Progenitor cell of endocrine pancreas (in vitro differentiated cells): ENCODE measurements at places on chromosomes 16 and 17. TPM values are rescaled to one million over a fixed set of nuclear protein-coding genes. Genes with fewer than 3 reads are reported as not detected.

The TPSG1 gene
- total RNA-seq = not detected in 2 replicates

- peak; percentile 39 for DNase-seq
These were observed 1.3 kb upstream of the SOCS1 start for GRCh38 chr16:11257131-11257938.

DNA sequence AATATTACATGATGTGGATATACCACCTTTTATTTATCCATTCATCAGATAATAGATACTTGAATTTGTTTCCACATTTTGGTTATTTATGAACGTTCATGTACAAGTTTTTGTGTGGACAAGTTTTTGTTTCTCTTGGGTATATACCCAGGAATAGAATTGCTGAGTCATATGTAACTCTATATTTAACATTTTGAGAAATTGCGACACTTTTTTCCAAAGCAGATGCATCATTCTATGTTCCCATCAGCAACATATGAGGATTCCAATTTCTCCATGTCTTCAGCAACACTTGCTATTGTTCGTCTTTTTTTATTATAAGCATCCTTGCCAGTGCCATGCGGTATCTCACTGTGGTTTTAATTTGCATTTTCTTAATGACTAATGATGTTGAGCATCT is 93.9 kb downstream of the GSG1L start:
- DNase-seq = no peak

- DNase-seq = no peak
These were observed 31.5 kb downstream of the CDK5RAP3 start for GRCh38 chr17:48002266-48002915.

DNA sequence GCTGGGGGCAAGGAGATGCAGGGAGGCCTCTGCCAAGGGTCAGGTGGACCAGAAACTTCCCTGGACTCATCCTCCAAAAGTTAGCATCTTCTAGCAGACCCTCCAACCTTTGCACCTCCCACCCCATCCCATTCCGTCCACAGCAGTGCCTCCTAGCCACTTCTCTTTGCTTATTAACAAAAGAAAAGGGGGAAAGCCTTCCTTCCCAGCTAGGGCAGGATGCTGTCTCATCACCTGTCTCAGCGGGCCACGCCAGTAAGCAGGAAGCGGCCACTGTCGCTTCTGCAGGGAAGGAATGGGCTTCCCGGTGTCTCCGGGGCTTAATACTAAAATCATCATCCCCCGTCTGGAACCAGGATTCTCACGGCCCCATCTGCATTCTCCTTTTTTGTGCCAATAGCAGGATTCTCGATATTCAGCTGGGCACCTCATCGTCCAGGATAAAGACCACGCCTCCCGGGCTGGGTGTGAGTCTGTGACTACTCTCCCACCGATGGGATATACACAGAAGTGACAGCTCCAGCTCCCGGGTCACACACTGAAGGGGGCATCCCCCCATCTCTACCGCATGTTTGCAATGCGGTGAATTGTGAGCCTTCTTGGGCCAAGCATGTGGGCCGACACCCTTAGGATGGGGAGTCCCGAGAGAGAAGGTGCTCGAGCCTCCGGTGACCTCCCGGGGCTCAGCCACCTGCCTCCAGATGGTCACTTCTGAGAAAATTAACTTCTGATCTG is 15.5 kb upstream of the RBFOX3 start:
- DNase-seq = no peak
